Cardiac muscle cell (in vitro differentiated cells and primary cell): ENCODE measurements at places on chromosomes 1 and 21. TPM values are rescaled to one million over a fixed set of nuclear protein-coding genes. Genes with fewer than 3 reads are reported as not detected.

TBX15 gene
- total RNA-seq = not detected in 2 replicates

DYNLT5 gene
- total RNA-seq = 13.2 and 28.6 TPM in 2 replicates

KIRREL1 gene
- 24.8 and 33.2 TPM in 2 replicates for total RNA-seq

CFAP45 gene
- 0.14 TPM in 1 of 2 replicates, not detected in the other for total RNA-seq
